NCI-H524 (cell line): ENCODE measurements at places on chromosomes 2 and 18.

DNA sequence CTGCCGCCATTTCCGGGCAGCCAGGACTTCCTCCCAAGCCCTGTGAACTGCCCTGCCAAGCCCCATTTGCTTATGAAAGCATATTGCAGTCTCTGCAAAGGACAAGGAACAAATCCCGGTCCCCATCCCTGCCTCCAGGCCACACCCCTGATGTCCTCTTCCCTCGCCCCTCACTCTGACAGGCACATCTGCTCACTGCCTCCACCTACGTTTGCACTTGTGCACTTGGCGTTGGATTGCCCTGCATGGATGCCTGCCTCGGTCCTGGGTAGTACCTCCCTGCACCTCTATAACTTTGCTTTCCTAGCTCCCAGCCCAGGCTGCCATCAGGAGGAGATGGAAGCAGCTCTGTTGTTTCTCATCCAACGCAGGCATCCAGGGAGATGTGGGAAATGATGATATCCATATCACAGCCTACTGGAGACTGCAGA is 19.6 kb upstream of the RPL31 start:
- DNase-seq: peak; percentile 3

- DNase-seq: no peak
Measured at GRCh38 chr2:207871911-207872310, 102.2 kb upstream of the FZD5 start.

GRCh38 chr2:83933749-83934148 is 525.3 kb downstream of the SUCLG1 start:
- DNase-seq: no peak

DNA sequence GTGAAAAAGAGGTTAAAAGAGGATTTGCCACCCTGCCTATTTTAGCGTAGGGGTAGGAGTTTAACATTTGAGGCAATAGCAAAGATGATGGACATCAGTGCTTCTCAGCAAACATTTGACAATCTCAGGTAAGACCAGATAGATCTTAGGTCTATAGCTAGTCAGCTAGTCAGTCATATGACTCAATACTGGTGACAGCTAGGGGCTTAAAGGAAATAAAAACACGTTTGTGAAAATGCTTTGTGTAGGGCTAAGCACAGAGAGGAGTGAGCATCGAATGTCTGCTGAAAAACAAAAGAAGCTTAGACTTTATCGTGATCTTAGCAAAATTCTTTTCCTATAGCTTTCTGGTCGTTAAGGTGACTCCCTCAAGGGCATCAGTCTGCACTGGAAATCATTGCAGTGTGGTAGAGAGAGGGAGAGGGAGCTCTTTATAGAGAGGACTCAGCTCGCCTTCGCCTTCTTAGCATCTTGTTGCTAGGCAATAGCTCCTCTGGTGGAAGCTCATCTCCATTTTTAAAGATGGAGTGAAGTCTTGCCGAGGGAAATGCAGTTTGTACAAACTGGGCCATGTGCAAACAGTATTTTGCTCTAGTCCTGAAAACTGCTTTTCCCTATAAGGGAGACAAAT is 62.8 kb upstream of the SLC38A11 start:
- peak; percentile 85 for DNase-seq
